ENCODE measurements at places on chromosomes 11 and 22.

DNA sequence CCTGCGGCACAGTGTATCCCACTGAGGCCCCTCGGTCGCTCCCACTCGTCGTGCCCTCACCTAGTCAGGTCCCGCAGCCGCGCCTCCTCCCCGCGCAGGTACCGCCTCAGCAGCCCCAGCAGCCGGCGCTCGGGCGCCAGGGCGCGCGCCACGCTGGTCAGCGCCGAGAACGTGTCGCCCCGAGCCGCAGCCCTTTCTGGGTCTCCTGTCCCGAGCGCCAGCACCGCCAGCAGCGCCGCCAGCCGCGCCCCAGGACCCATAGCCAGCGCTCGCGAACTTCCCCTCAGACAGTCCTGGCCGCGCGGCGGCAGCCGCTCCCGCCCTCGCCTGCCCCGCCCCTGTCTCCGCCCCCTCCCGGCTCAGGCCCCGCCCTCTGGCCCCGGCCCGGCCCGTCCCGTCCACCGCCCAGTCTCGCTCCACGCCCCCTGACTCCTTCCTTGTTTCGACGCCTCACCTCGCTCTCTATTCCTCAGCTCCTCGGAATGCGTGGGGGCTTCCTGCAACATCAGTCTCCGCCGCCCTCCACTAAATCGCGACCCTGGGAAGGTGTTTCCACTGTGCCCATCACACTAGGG is at the start of gene P4HA3:
TSS of gene P4HA3 (minus strand) at position 289 of the 575 bp plus-strand sequence. CDS start at position 260, 29 bp downstream.
- peak; percentile 29 for DNase-seq

GRCh38 chr11:83061883-83062282 is 9.8 kb downstream of the RAB30 start:
- DNase-seq: no peak

GRCh38 chr11:62046568-62047100 is 77.2 kb upstream of the INCENP start:
- DNase-seq: no peak

DNA sequence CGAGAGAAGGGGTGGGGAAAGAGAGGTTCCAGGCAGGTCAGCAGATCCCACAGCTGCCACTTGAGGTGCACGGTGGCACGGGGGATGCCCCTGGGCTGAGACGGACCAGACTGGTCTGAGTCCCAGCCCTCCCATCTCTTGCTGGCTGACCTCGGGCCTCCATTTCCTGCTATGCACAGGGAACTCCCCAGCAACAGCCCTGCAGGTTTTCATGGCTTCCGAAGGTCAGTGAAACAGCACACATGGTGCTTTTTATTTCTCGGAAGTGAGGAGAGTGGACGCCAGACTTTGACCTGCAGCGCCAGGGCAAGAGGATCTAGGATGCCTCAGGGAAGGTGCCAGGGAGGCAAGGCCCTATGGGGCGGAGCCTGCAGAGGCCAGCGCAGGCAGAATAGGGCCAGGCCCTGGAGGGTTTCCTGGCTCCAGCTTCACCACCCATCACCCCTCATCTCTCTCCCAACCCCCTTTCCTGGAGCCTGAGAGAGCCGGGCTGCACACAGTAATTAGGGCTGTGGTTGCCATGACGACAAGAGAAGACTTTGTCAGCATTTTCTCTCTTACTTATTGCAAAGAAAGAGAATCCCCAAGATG is 29.5 kb downstream of the SLC22A12 start:
- no peak for DNase-seq

GRCh38 chr11:12164061-12165014 is 53.9 kb downstream of the MICAL2 start:
- DNase-seq: no peak

DNA sequence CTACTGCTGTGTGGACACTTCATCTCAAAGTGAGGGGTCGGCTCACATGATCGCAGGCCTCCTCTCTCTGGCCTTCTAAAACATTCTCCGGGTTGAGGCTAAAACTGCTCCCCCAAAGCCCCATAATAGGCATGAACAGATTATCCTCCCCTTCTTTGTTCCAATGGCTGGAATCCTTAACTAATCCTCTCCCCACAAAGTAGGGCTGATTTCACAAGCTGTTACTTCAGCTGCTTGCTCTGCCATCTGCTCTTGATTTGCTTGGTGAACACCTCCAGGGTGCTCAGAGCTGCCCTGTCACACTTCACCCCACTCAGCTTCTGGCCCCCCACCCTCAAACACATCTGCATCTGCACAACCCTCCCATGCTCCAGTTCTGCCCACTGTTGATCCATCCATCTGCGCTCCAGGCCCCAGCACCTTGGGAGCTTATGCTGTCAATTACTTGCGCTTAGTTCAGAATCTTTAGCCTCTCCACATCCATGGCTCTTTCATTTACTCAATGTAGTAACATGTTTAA is 173.1 kb upstream of the API5 start:
- DNase-seq: no peak

DNA sequence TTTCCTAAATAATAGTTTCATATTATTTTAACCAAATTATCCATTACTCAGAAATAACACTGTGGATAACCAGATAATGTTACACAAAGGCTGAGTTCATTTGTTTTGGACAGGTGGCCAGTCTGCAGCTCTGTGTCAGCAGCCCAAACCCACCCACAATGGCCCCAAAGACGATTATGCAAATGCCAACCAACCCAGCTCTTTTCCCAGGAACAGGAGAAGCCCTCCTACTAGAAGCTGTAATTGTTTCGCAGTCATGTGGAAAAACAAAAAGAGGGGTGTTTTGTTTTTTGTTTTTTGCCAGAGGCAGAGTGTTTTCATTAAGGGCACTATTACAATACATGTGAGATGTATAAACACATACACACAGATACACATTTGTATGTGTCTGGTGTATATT is 102.1 kb downstream of the FCHSD2 start:
- no peak for DNase-seq

GRCh38 chr11:111770581-111771134 is 4.5 kb upstream of the PPP2R1B start:
- no peak for DNase-seq

DNA sequence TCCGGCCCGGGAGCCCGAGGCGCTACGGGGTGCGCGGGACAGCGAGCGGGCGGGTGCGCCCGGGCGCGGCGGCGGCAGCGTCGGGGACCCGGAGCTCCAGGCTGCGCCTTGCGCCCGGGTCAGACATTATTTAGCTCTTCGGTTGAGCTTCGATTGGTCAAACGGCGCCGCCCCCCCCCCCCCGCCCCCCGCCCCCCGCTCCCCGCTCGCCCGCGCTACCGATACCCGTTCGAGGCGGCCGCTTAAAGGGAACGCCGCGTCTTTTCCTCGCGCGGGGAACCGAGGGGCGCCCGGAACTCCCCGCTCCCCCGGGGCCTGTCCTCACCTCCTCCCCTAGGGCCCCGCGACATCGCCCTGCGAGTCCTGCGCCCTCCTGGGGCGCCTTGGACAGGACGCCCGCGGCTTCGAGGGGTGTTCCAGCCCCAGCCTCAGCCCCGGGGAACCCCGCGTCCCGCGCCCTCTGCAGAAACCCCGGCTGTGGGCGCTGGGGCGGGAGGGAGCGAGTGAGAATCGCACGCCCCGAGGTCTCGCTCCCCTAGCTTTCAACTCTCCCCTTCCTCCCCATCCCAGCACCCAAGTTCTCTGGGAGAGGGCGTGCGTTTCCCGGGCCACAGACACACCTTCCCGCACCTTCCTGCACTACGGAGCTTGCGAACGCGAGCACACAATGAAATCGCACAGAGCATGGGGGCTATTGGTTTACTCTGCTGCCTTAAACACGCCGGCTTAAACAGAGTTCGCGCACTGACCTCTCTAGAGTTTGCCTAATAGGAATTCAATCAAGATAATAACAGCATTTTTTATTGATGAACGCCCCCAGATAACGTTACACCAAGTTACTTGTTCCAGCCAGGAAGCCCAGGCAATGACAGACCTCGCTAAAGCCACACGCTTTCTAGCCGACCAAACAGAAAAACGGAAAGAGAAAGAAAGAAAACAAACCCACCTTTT is at the start of gene BDNF:
TSS of gene BDNF (minus strand) at position 105 of the 951 bp plus-strand sequence. CDS start 41,891 bp downstream, outside the sequence.
- DNase-seq: no peak

DNA sequence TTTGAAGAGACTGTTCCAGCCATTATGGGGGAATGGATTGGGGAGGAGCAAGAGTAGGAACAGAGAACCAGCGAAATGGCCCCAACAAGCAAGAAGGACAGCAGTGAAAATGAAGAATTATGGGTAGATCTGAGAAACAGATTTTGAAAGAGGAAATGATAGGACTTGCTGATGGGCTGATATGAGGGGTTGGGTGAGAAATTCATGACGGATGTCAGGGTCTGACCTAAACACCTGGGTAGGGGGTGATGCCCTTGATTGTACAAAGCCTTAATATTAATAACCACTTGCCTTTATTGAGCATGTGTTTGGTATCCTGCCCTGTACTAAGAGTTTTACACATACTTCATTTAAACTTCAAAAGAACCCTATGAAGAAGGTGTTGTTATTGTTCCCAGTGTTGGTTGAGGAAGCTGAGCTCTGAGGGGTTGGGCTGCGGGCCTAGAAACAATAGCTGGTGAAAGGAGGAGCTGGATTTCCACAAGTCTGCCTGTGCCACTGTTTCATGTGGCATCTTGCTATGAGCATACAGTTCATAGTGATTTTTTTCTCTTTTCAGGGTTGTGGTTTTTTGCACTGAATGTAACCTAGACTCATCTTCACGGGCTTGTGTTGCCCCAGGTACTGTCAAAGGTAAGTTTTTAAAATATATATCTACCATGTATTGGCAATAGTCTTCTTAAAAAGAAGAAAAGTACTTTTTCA is 61.1 kb upstream of the TNRC6B start:
- peak; percentile 35 for DNase-seq

DNA sequence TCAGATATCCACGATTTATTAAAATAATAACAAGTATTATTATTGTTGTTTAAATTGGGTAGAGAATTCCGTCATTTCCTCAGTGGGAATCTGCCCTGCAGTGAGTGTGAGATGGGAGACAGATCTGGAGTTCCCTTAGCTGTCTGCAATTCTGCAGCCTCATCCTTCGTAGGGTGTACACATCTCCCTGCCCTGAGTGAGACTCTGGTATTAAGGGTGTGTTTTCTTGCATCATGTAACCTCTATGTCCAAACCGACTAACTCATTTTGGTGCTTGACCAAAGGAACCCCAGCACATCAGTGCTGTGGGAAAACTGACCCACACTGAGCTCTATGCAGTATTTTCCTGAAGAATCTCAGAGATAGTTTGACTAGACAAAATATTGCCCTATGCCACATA is 157.6 kb downstream of the LDLRAD3 start:
- no peak for DNase-seq

DNA sequence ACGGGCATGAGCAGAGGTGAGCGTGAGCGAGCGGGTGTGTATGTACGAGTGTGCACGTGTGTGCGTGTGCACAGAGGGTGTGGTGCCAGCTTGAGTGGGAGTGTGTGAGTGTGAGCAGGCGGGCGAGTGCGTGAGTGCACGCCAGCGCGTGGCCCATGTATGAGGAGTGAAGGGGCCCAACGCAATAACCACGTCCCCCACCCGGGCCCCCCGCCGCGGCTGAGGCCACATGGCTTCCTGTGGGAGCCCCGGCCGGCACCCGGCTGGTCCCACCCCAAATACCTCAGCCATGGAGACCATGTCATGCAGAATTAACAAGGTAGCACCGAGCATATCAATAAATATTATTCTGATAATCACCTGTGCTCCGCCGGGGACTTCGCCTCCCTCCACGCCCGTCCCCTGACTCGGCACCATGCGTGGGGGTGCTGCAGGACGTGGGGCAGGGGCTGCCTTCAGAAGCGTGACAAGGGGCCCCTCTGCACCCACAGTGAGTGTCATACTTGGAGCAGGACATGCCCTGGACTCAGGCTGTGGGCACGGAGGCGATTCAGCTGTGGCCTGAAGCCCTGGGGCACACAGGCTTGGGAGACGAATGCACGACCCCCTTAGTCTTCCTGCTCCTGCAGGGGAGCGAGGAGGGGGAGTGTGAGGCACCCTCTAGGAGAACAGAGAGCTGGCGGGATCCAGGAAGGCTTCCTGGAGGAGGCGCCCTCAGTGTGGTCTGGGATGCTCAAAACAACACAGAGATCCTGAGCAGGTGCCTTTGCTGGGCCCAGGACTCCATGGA is 5.6 kb upstream of the TRABD start:
- no peak for DNase-seq

GRCh38 chr11:86341382-86341781 is 33.3 kb upstream of the CCDC81 start:
- no peak for DNase-seq

DNA sequence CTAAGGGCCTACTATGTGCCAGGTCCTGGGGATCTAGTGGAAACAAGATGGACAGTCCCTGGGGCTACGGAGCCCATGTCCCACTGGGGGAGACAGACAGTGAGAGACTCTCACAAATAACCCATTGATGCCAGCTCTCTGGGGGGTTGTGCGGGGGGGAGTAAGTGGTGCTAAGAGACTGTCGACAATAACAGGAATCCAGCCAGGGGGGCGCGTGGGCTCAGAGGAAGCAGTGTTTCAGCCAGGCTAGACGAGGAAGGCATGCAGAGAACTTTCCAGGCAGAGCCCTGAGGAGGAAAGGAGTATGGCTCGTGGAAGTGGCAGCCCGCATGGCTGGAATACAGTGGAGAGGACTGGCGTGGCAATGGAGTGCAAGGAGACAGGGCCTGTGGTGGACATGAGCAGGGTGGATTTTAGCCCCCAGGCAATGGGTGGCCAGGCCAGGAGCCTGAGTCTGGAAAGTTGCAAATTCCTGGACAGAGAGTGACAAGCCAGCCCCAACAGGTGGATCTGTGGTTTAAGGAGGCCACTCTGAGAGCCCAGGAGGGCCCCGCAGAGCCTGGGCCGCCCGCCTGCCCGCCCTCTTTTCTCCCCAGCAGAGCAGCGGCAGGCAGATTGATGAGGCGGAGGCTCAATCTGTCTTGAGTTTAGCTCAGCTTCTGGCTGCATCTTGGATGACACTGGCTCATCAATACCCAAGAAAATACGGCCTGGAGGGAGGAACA is 40.0 kb upstream of the TCF20 start:
- no peak for DNase-seq

- DNase-seq: no peak
Observed at GRCh38 chr11:94800414-94800813, 32.3 kb downstream of the AMOTL1 start.

DNA sequence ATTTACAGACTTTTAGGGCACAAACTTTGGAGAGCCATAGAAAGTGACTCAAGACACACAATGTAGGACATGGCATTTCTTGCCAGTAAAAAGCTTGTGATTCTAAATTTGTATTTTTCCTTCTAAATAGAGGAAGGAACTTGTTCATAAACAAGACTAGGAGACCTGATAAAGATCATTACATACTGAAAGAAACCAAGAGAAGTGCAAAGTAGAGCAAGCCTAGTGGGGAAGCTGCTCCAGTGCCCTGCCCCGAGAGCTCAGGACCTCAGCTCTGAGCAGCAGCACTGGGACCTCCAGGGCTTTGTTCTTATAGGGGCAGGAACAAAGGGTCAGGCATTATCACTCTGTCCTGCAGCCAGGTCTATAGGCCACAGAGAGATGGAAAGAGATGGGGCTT is 7.2 kb downstream of the IRAG1 start:
- DNase-seq: no peak

All from activated CD8-positive, alpha-beta memory T cell treated with anti-CD3 and anti-CD28 coated beads, Interleukin-2, amount 50 U/mL, for 4 hours (primary cell).